Breast epithelium (tissue), 4 donors: ENCODE measurements at places on chromosomes 3 and 15.

DNA sequence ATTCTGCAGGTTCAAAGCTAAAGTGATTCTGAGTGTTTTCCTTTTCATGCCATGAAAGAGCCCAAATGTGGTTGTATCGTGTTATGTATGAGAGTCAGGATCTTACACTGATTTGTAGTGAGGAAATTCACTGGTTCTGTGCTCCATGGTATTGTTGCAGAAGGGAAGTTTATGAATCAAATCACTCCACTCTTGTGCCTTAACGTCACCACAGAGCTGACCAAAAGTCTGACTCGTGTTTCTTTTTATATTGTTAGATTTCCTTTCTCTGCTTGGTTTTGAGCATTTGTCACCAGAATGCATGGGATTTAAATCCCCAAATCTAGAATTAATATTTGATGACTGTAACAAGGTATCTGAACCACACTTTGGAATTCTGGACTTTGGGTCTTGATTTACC is 29.1 kb upstream of the SLC30A4 start:
- H3K4me1 ChIP-seq, result no peaks in the 10 kb centered on the region
- no peak overlapping the region for H3K27ac ChIP-seq
- no peaks in the 10 kb centered on the region for H3K27me3 ChIP-seq
- H3K36me3 ChIP-seq, result no peaks in the 10 kb centered on the region
- no peak overlapping the region for H3K4me3 ChIP-seq

DNA sequence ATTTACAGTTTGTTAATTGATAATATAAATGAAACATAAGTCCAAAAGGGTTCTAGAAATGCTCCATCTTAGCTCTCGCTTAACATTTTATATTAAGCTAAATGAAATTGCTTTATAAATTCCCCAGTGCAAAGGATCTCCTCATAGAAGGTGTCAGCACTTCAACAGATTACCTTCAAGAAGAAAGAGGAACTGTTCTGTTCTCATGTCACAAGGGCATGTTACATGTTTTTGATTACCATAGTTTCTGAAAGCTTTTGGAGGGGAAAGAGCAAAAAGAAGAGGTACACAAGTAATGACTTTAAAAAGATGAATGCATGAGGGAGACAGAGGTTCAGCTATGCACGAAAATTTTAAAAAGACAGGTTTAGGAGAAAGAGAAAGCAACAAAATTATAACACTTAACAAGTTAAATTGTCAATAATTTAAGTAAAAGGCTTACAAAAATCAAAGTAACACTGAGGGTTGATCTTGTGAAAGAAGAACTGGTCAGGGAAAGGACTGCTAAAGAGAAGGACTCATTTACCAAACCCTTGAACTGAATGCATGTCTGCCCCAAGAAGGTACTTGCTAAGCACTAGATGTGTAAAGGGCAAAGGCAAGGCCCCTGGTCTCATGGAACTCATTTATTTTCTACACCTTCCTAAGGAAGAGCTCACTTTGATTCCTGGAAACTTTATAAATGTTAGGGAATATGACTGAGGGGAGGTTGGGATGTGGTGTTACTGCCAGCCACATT is 45.1 kb downstream of the CCDC191 start:
- no peak for DNase-seq
- no peaks in the 10 kb centered on the region for H3K36me3 ChIP-seq
- H3K4me3 ChIP-seq, result no peak overlapping the region
- H3K27ac ChIP-seq, result no peak overlapping the region

- H3K36me3 ChIP-seq, result no peaks in the 10 kb centered on the region
- no peak overlapping the region for H3K4me3 ChIP-seq
- no peaks in the 10 kb centered on the region for H3K27me3 ChIP-seq
- no peak overlapping the region for H3K27ac ChIP-seq
Measured at GRCh38 chr15:67593562-67593961, 51.1 kb downstream of the MAP2K5 start.

DNA sequence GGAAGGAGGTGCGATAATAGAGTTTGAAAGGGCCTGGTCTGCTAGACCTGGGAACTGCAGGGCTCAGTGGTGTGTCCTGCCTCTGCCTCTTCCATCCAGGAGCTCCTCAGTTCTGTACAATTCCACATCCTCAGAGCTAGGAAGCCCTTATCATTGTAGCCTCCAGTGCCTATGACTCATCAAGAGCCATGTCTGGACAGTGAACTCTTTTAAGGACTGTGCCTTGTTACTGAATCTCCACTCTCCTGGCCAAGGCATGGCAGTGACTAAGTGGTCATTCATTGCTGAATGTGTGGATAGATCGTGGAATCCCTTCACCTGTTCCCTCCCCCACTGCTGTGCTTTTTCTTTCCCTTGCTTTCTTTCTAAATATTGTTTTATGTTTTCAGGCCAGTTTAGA is 2.9 kb downstream of the TIMP4 start:
- H3K4me1 ChIP-seq, result no peaks in the 10 kb centered on the region
- no peak overlapping the region for H3K4me3 ChIP-seq
- no peak for DNase-seq
- no peaks in the 10 kb centered on the region for H3K36me3 ChIP-seq
- H3K27me3 ChIP-seq, result no peaks in the 10 kb centered on the region

GRCh38 chr3:61226166-61226686 is 25.0 kb downstream of the FHIT start:
- no peak overlapping the region for H3K4me3 ChIP-seq
- H3K4me1 ChIP-seq, result no peaks in the 10 kb centered on the region
- H3K27ac ChIP-seq, result no peak overlapping the region
- no peaks in the 10 kb centered on the region for H3K36me3 ChIP-seq

GRCh38 chr3:130900959-130901358 is 7.1 kb downstream of the ATP2C1 start:
- DNase-seq, result no peak
- H3K36me3 ChIP-seq, result no peaks in the 10 kb centered on the region
- H3K4me3 ChIP-seq, result no peak overlapping the region
- no peaks in the 10 kb centered on the region for H3K4me1 ChIP-seq
- no peak overlapping the region for H3K27ac ChIP-seq

GRCh38 chr3:99324636-99325203 is 313.7 kb upstream of the COL8A1 start:
- H3K4me1 ChIP-seq, result no peaks in the 10 kb centered on the region
- no peaks in the 10 kb centered on the region for H3K27me3 ChIP-seq
- no peak overlapping the region for H3K4me3 ChIP-seq
- no peak for DNase-seq
- H3K27ac ChIP-seq, result no peak overlapping the region
- H3K36me3 ChIP-seq, result no peaks in the 10 kb centered on the region

GRCh38 chr3:14598143-14598569 is 53.4 kb upstream of the CCDC174 start:
- no peaks in the 10 kb centered on the region for H3K36me3 ChIP-seq
- peaks cover 4% of the 10 kb centered on the region for H3K27me3 ChIP-seq
- H3K4me3 ChIP-seq, result no peak overlapping the region
- no peak for DNase-seq
- no peak overlapping the region for H3K27ac ChIP-seq

DNA sequence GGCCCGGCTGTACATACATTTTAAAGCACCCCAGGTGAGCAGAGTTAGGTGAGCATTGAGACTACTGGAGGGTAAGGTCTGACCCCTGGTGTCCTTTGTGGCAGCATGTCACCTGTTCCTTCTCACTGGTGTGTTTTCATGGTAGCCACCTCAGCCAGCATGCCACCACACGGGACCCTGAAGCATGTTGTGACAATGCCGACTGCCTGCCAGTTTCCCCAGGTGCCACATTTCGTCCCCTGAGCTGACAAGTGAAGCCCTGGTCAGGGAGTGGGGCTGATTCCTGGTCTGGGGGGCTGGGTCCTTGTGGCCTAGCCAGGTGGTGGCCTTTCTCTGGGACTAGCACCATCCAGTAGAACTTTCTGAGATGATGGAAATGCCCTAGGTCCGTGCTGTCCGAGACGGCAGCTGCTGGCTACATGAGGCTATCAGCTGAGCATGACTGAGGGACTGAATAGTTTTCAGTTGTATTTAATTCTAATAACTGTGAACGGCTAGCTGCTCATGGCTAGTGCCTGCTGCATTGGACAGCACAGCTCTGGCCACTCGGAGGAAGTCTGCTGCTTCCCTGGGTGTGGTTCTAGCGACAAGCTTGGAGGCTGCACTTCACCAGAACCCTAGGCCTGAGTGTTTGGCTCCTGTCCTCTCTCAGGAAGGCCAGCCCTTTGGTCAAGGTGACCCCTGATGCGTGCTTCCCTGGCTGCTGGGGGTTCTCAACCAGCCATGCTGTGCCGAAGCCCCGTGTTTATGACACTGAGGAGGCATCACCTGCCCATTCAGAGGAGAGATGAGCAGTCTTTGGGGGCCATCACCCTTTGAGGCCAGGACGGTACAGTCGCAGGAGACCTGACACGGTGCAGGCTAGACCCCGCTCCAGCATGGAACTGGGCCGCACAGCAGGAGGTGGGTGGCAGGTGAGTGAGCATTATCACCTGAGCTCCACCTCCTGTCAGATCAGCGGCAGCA is 3.9 kb downstream of the C3orf22 start:
- DNase-seq, result no peak
- H3K4me1 ChIP-seq, result no peaks in the 10 kb centered on the region
- H3K36me3 ChIP-seq, result no peaks in the 10 kb centered on the region

DNA sequence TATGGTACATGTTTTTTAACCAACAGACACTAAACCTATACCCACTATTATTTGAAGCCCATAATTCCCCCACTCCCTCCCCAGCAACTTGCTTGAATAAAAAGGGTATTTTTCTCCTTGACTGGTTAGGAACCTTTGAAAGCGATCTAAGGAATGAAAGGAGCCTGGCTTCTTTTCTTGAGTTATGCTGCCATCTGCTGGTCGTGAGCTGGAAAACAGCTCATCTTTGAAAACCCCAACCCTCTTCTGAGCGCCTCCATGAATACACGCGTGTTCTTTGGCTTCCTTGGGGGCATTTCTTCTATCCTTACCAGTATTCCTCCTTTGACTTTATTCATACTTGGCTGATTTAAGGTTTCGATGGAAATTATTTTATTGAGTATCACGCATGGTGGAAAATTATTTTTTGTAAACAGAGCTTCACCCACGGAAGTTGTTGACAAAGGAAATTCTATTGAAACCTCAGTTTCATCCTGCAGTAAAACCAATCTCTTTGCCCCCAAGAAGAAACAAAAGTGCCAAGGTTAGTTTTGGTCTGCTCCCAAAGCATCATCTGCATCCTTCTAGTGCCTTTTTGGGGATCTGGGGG is 171.6 kb downstream of the SV2B start:
- no peaks in the 10 kb centered on the region for H3K4me1 ChIP-seq
- peak; percentile 30 for DNase-seq
- H3K36me3 ChIP-seq, result no peaks in the 10 kb centered on the region
- H3K27ac ChIP-seq, result no peak overlapping the region
- H3K27me3 ChIP-seq, result no peaks in the 10 kb centered on the region
- no peak overlapping the region for H3K4me3 ChIP-seq

- H3K27ac ChIP-seq, result no peak overlapping the region
- H3K36me3 ChIP-seq, result no peaks in the 10 kb centered on the region
- H3K27me3 ChIP-seq, result no peaks in the 10 kb centered on the region
- DNase-seq, result no peak
Measured at GRCh38 chr3:51353691-51354090, 31.4 kb upstream of the MANF start.

GRCh38 chr3:157544501-157545130 is 41.4 kb upstream of the VEPH1 start:
- no peaks in the 10 kb centered on the region for H3K4me1 ChIP-seq
- DNase-seq, result no peak
- H3K4me3 ChIP-seq, result no peak overlapping the region
- no peaks in the 10 kb centered on the region for H3K36me3 ChIP-seq
- H3K27ac ChIP-seq, result peak overlapping the region; percentile 80

DNA sequence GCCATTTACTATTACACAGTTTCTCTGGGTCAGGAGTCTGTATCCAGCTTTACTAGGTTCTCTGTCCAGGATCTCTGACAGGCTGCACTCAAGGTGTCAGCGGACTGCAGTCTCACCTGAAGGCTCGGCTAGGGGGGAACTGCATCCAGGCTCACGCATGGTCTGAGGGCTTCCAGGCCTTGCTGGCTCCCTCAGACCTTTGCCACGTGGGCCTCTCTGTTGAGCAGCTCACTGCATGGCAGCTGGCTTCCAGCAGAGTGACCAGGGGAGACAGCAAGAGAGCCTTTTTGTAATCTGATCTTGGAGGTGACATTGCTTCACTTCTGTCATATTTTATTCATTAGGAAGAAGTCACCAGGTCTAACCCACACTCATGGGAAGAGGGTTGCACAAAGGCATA is 152.3 kb downstream of the CACNA2D3 start:
- no peaks in the 10 kb centered on the region for H3K27me3 ChIP-seq
- no peaks in the 10 kb centered on the region for H3K4me1 ChIP-seq
- no peaks in the 10 kb centered on the region for H3K36me3 ChIP-seq
- DNase-seq, result no peak
- H3K27ac ChIP-seq, result no peak overlapping the region

GRCh38 chr3:21544076-21544462 is 206.9 kb downstream of the ZNF385D start:
- no peaks in the 10 kb centered on the region for H3K36me3 ChIP-seq
- H3K27ac ChIP-seq, result no peak overlapping the region
- H3K4me3 ChIP-seq, result no peak overlapping the region
- no peak for DNase-seq
- H3K4me1 ChIP-seq, result no peaks in the 10 kb centered on the region
- no peaks in the 10 kb centered on the region for H3K27me3 ChIP-seq

- no peak for DNase-seq
- H3K4me3 ChIP-seq, result no peak overlapping the region
- H3K27me3 ChIP-seq, result no peaks in the 10 kb centered on the region
- no peaks in the 10 kb centered on the region for H3K4me1 ChIP-seq
- no peak overlapping the region for H3K27ac ChIP-seq
- no peaks in the 10 kb centered on the region for H3K36me3 ChIP-seq
Measured at GRCh38 chr3:74518610-74519009, 95.8 kb downstream of the CNTN3 start.
